CD4-positive, alpha-beta memory T cell (primary cell): ENCODE measurements at places on chromosomes 3 and 15.

DNA sequence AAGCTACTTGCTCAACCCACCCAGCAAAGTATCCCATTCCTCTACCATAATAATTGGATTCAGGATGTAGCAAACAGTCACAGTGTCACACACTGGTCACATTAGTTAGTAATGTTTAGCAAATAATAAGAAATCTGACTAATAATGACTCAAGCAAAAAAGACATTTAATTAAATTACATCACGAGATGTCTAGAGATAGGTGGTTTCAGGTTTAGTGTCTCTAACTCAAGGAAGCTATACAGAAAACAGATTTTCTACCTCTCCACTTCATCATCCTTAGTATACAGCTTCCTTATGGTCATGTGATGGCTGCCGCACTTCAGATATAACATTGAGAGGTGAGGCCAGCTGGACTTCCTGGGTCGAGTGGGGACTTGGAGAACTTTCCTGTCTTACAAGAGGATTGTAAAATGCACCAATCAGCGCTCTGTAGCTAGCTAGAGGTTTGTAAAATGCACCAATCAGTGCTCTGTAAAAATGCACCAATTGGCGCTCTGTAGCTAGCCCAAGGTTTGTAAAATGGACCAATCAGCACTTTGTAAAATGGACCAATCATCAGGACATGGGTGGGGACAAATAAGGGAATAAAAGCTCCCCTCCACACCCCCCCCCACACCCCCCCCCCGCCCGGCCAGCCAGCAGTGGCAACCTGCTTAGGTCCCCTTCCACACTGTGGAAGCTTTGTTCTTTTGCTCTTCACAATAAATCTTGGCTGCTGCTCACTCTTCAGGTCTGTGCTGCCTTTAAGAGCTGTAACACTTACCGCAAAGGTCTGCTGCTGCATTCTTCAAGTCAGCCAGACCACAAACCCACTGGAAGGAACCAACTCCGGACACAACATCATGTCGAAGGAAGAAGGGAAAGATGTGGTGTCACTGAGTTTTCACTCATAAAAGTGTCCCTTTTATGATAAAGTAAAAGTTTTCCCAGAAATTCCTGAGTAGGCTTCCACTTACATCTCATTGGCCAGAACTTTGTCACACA lies 24.9 kb upstream of the ARPIN start:
- no peak for DNase-seq

DNA sequence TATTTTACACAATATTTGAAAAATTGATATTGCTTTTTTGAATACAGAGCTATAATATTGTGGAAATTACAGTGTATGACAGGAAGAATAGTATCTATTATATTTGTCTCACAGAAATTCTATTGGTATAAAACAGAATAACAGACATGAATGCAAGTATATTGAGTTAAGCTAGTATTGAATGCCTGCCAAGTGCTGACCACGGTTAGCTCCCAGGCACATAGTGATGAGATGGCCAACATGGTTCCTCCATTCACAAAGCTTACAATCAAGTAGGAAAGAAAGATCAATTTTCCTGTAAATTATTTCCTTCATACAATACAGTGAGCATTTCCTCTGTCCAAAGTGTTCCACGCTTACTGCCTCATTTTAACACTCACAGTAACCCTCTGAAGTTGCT lies 67.6 kb downstream of the TP63 start:
- no peak for DNase-seq

DNA sequence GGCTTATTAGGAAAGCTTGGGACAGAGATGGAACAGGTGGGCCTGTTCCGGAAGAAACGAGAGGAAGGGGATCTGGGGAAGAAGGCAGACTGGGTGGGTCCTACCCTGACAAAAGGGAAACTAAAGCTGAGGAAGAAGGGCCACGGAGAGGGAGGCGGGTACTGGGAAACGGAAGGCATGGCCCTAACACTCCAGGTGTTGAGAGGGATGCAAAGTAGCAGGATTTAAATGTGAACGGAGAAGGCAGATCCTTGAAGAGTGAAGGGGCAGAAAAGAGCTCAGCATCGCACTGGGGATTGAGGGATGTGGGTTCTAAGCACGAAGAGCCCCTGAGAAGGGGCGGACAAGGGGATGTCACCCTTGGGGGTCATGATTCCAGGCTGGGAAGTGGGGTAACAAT lies 735 bp downstream of the STIMATE start:
- no peak for DNase-seq

DNA sequence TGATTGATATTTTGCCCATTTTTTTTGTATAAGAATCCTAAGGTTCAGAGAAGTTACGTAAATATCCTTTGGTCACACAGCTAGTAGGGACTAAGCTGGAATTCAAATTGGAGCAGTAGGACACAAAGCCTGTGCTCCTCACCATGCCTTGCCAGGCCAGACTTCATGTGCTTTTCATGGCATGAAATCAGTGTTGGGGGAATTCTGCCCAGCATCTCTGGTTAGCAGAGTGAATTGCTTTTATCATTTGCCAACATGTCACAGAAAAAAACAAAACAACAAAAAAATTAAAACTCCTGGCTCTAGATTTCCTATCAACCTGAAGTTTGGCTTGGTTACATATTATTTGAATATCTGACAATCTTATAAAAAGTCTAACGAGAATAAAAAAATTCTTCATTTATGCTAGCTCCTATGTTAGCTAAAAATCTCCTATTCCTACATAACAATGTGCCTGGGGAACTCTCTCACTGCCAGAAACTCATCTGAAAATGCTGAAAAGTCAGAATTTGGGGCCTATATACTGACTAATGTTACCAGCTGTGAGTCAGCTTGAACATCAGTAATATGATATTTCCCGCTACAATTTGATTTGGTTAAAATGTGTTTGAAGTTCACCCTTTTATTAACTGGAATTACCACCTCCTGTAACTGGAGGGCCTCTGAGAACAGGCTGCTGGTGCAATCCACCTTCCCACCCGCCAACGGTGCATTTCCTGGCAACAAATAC lies 141.7 kb downstream of the TIGIT start:
- DNase-seq: no peak

DNA sequence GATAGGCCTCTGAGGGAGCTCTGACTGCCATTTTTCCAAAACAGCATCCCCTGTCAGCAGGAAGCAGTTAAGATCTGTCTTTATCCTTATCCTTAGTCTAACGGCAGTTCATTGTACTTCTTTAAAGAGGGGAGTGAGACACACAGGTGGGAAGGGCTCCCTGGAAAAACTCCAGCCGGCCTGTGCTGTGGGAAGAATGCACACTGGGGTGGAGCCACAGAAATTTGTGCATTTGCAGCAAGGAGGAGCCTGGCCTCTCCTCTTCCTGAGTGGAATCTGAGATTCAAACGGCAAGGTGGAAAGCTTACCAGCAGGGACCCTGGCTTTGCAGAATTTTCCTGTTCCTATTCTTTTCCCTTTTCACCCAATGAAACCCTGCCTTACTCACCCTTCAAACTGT lies 1209.4 kb downstream of the ROBO2 start:
- DNase-seq: no peak

GRCh38 chr3:172918568-172919296 lies 168.2 kb downstream of the ECT2 start:
- DNase-seq: no peak

- no peak for DNase-seq
Observed at GRCh38 chr3:125431912-125432790, 57.0 kb upstream of the ZNF148 start.

GRCh38 chr15:42576040-42576594 lies 711 bp downstream of the STARD9 start:
- DNase-seq: no peak

DNA sequence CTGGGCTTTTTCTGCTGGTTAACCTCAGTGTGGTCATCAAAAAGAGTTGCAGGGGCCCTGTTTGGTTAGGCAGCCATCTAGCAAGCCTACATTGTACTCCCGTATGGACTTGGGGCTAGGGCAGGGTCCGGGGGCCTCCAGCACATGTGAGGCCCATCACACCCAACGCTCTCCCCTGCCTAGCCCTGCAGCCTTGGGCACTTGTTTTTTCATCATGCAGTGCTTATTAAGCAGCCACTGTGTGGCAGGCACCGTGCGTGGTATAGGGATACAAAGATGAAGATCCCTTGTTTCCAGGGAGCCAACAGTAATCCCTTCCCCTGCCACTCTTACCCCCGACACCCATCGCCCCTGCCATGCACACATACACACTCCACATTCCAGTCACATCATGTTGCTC lies 14.2 kb downstream of the MRAS start:
- no peak for DNase-seq

DNA sequence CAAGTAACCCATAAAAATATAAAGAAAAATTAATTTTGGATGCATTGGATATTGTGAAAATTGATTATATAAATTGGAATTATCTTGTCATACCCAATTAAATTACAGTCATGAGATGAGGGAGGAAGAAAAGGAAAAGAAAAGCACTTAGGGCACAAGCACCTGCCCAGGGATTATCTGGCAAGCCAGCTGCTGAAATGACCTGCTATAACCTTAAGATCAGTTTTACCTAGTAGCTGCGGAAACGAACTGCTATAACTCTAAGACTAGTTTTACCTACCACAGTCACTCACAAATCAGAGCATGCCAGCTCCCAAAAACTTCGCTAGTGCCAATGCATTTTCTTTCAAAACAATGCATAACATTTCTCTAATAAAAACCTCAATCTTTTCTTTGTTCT lies 26.2 kb downstream of the LRRFIP2 start:
- DNase-seq: no peak

DNA sequence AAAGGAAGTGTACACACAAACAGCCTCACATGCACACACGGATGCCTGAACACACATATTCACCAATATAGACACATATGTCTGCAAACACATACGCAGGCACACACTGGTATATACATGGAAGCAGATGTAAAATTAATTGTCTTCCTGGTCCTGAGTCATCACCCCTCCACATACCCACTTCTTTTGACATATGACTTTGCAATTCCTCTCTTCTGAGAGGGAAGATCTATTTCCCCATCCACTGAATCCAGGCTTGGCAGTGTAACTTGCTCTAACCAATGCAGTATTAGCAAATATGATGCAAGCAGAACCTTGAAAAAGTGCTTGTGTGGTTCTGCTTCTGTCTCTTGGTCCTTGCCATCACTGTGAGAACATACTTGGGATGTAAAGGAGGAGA lies 76.8 kb upstream of the HRH1 start:
- no peak for DNase-seq

- DNase-seq: peak; percentile 45
Observed at GRCh38 chr3:71753701-71754609, at the start of gene GPR27. TSS of gene GPR27 (plus strand) at chr3:71753855. CDS start at chr3:71754050, 195 bp downstream.

GRCh38 chr15:68080334-68080733 lies 26.2 kb downstream of the PIAS1 start:
- no peak for DNase-seq

DNA sequence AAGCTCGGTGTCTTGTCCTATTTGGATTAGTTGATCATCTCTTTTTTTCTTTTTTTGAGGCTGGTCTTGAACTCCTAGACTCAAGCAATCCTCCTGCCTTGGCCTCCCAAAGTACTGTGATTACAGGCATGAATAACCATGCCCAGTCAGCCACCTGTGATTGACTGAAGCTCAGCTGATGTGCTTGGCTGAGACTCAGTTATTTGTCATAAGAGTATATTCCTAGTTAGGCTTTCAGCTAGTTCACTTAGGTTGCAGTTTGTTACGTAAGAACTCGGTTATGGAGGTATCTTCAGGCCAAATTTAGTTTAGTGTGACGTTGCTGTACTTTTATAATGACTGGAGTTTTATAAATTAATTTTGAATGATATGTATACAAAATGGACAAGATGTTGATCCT lies 365.0 kb downstream of the SV2B start:
- DNase-seq: no peak

GRCh38 chr3:9172851-9173321 lies 76.6 kb downstream of the SRGAP3 start:
- no peak for DNase-seq

DNA sequence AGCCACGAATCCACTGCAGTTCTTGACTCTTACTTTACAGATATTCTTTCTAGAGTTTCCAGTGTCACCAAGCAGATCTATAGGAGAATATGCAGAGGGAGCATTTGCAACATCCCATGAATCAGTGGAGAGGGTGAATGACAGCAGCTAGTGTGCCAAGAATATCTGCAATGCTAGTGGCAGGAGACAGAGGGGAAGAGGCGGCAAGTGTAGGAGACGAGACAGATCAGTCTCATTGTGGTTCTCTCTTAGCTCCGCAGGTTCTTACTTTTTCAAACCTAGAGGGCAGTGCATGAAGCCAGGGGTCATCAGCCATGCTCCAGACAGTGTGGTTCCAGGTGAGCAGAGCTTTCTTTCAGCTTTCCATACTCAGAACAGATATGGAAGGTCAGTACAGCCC lies 744 bp downstream of the ZNF619 start:
- no peak for DNase-seq

DNA sequence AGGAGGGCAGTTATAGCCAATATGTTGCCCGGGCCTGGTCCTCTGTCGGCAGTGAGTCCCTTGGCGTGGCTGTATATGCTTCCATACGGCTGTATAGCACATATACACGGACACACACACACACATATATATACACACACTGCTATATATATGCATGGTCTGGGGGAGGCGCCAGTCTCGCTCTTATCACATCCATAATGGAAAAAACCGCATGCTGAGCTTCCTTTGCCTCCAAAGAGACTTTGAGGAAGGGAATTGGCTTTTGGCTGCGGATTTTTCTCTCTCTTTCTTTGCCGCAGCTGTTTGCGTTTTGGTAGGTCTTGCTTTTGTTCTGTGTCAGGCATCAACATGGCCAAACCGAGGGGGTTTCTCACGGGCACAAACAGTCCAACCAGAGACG lies 11.3 kb upstream of the TMEM115 start:
- DNase-seq: no peak

DNA sequence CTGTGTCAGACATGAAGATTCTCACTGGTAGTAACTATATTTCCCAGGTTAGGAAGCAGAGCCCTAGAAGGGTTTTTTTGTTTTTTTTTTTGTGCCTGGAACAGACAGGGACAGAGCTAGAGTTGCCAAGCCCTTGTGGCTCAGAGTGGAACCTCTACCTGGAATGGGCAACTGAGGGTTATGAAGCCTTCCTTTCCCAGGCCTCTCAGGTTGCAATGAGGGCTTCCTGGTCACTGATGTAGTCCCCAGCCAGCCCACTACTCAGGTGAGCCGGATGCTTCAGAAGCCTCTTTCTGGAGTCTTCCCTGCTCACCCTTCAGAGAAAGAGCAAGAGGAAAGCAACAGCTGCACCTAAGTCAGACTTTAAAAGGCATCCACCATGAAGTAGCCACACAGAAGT lies 48.8 kb upstream of the MANF start:
- DNase-seq: no peak

DNA sequence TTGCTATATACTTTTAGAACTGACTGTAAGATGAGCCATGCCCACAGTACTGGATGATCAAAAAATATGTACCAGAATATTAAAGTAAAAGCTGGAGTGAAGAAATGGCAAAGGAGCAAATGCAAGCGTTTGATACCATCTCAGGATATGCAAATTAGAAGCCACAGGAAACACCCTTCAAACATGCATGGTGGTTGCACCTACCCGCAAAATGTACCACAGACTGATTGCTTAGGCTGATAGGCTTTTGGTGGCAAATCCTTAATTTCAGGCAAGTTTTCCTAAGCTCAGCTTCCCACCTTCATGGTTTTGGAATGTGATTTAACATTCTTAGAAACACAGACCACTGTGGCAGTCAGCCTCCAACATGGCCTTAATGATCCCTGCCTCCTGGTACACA lies 149.0 kb downstream of the PDZRN3 start:
- no peak for DNase-seq

- DNase-seq: no peak
Observed at GRCh38 chr3:72678867-72679266, 169.4 kb downstream of the SHQ1 start.

- DNase-seq: no peak
Observed at GRCh38 chr3:9934235-9934621, 594 bp downstream of the CRELD1 start.
